ENCODE measurements at places on chromosomes 7 and 10. TPM values are rescaled to one million over a fixed set of nuclear protein-coding genes. Genes with fewer than 3 reads are reported as not detected.
A peak's percentile ranks its signal among the peaks of the same experiment; 100 is the strongest.

DNA sequence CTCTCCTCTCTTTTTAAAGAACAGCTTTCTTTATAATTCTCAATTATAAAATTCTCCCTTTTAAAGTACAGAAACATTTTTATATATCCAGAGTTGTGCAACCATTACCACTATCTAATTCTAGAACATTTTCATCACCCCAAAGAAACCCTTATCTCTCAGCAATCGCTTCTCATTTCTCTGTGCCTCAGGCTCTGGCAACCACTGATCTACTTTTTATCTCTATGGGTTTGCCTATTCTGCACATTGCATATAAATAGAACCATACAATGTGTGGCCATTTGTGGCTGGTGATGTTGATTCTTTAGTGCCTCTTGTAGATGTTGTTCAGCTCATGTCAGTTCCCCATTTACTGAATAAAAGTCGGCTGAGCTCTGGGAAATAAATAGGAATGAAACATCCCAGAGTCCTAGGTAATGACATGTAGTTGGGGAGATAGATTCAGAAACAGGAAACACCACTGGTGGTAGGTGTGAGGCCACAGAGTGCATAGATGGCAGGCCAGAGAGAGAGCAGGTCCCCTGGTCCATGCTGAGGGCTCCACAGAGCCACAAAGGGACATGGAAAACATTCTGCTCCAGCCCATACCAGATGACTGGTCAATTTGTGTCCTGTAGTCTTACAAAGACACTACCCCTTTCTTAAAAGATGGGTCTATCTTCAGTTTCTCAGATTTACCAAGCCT, 126.5 kb downstream of the PLPP4 start:
- H3K27me3 ChIP-seq: no peaks in the 10 kb centered on the region
- no peaks in the 10 kb centered on the region for H3K4me1 ChIP-seq
- H3K36me3 ChIP-seq: no peaks in the 10 kb centered on the region
- no peak overlapping the region for H3K27ac ChIP-seq
- no peak overlapping the region for H3K4me3 ChIP-seq
- DNase-seq: no peak

- no peak overlapping the region for H3K27ac ChIP-seq
- no peak overlapping the region for H3K4me3 ChIP-seq
- H3K27me3 ChIP-seq: no peaks in the 10 kb centered on the region
Measured at GRCh38 chr7:108079276-108079647, 50.9 kb downstream of the LAMB4 start.

- H3K4me3 ChIP-seq: peak overlapping the region; percentile 26
- peak overlapping the region; percentile 62 for H3K27ac ChIP-seq
- no peaks in the 10 kb centered on the region for H3K27me3 ChIP-seq
- no peaks in the 10 kb centered on the region for H3K36me3 ChIP-seq
- no peak for DNase-seq
Measured at GRCh38 chr10:119285495-119286267, 78.3 kb downstream of the GRK5 start.

GRCh38 chr10:17335065-17335464, 107.0 kb downstream of the VIM start:
- no peak overlapping the region for H3K4me3 ChIP-seq
- H3K36me3 ChIP-seq: peaks cover 2% of the 10 kb centered on the region

DNA sequence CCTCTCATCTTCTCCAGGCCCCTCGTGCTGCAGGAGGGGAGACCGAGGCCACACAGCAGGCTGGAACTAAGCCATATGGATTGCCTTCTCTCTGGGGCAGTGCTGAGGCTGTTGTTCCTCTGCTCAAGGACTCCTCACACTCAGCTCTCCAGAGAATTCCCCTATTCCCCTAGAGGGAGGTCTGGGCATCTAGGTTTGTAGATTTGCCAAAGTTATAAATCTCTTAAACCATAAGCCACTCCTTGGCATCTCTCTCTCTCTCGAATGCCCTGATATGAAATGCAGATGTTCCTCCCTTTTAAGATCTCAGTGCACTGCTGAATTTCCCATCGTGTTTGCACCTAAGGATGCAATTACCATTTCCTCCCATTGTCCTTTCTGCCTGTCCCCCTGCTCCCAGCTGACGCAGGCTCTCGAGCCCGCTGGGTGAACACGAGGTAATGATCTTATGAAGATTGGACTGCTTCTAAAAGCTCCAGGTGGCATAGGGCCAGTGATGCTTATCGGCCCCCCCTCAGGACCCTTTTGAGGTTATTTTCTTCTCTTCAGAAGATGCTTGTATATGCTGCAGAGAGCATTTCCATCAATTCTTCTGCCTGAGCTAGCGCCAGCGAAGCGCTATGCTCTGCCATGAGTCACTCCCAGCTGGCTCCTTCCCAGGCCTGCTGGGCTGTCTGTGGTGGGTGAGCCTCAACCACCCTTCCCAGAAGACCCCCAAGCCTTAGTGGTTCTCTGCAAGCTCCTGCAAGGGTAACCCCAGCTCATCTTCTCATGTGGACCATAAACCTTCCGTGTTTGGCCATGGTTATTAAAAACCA, 41.6 kb upstream of the AQP1 start:
- no peaks in the 10 kb centered on the region for H3K4me1 ChIP-seq
- H3K27ac ChIP-seq: no peak overlapping the region
- H3K36me3 ChIP-seq: no peaks in the 10 kb centered on the region
- H3K4me3 ChIP-seq: no peak overlapping the region
- no peak for DNase-seq

- DNase-seq: no peak
- no peak overlapping the region for H3K27ac ChIP-seq
- no peaks in the 10 kb centered on the region for H3K27me3 ChIP-seq
- H3K4me1 ChIP-seq: no peaks in the 10 kb centered on the region
- no peaks in the 10 kb centered on the region for H3K36me3 ChIP-seq
Measured at GRCh38 chr10:124239696-124240095, 146.3 kb upstream of the CHST15 start.

- no peaks in the 10 kb centered on the region for H3K36me3 ChIP-seq
- DNase-seq: no peak
- no peak overlapping the region for H3K4me3 ChIP-seq
- H3K27ac ChIP-seq: no peak overlapping the region
Measured at GRCh38 chr10:58554316-58554715, 41.6 kb downstream of the BICC1 start.

- H3K36me3 ChIP-seq: no peaks in the 10 kb centered on the region
- no peaks in the 10 kb centered on the region for H3K27me3 ChIP-seq
- no peak for DNase-seq
- no peak overlapping the region for H3K27ac ChIP-seq
- no peak overlapping the region for H3K4me3 ChIP-seq
- no peaks in the 10 kb centered on the region for H3K4me1 ChIP-seq
Measured at GRCh38 chr10:132648851-132649528, 111.4 kb downstream of the INPP5A start.

GRCh38 chr7:101926265-101926664, 108.8 kb downstream of the CUX1 start:
- H3K4me1 ChIP-seq: peaks cover 10% of the 10 kb centered on the region
- no peak for DNase-seq
- no peaks in the 10 kb centered on the region for H3K27me3 ChIP-seq

- no peak for DNase-seq
- no peaks in the 10 kb centered on the region for H3K36me3 ChIP-seq
- H3K27ac ChIP-seq: no peak overlapping the region
- no peak overlapping the region for H3K4me3 ChIP-seq
- no peaks in the 10 kb centered on the region for H3K4me1 ChIP-seq
Measured at GRCh38 chr7:5177060-5177459, 13.0 kb upstream of the WIPI2 start.

DNA sequence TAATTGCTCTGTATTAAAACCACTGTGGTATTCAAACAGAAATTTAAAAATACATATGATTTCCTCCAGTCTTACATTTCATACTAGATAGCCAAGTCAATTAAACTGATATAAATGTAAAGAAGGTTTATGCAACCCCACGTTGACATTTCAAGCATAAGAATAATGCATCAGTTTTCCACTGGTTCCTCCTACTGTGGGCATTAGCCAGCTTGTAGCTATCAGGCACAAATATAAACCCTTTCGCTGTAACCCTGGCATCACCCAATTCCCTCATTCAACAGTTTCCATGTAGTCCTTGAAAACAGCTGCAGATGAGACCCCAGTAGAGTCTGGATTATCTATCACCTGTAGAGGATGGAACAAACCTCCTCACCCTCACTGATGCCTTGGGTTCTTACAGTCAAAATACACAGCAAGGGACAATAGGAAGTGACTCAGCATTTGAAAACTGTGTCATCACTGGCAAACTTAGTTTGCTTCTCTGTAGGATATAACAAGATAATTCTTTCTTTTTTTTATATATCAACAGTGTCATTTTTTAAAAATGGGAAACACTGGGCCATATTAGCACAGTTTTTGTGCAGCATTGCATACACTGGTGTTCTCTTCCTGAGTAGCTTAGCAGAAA, 113.0 kb downstream of the PDE1C start:
- no peaks in the 10 kb centered on the region for H3K27me3 ChIP-seq
- H3K36me3 ChIP-seq: no peaks in the 10 kb centered on the region
- no peak overlapping the region for H3K27ac ChIP-seq
- DNase-seq: no peak

- H3K36me3 ChIP-seq: no peaks in the 10 kb centered on the region
- H3K4me3 ChIP-seq: no peak overlapping the region
- no peak overlapping the region for H3K27ac ChIP-seq
- no peak for DNase-seq
- H3K27me3 ChIP-seq: peaks cover 9% of the 10 kb centered on the region
Measured at GRCh38 chr10:44182909-44183308, 202.0 kb downstream of the CXCL12 start.

DNA sequence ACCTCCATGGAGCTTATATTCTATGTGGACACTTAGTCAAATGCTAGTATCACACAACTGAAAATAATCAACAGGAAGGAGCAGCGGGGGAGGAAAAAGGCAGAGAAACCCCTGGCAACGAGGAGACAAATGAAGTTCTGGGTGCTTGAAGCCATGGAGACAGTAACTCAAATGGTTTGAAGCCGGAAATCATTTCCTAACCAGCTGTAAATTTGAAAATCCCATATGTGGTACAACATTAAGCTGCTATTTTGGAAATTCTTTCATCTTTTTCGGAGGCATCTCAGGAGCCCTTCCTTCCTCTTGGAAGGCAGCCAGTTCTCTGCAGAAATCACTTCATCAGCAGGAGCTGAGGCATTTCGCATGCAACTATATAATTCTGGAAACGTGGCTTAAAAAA, 91.4 kb downstream of the PPP1R3C start:
- H3K4me1 ChIP-seq: no peaks in the 10 kb centered on the region
- no peak for DNase-seq
- H3K36me3 ChIP-seq: no peaks in the 10 kb centered on the region
- H3K4me3 ChIP-seq: no peak overlapping the region
- no peak overlapping the region for H3K27ac ChIP-seq

GRCh38 chr10:75203724-75204123, 6.9 kb upstream of the VDAC2 start:
- H3K4me1 ChIP-seq: peaks cover 10% of the 10 kb centered on the region
- H3K27ac ChIP-seq: no peak overlapping the region
- H3K4me3 ChIP-seq: no peak overlapping the region
- no peak for DNase-seq

Gene KLF14
- not detected for total RNA-seq

Gene SFXN2
- 18.2 TPM for total RNA-seq

Gene PSMG3
- total RNA-seq: 33.0 TPM

Gene NCAPG2
- total RNA-seq: 85.4 TPM

Gene PRXL2A
- 15.0 TPM for total RNA-seq

Gene FGFR2
- total RNA-seq: not detected

All from activated CD4-positive, alpha-beta T cell treated with anti-CD3 and anti-CD28 coated beads for 36 hours (primary cell).